Motor neuron (in vitro differentiated cells): ENCODE measurements at places on chromosomes 1 and 21. TPM values are rescaled to one million over a fixed set of nuclear protein-coding genes. Genes with fewer than 3 reads are reported as not detected.

DNA sequence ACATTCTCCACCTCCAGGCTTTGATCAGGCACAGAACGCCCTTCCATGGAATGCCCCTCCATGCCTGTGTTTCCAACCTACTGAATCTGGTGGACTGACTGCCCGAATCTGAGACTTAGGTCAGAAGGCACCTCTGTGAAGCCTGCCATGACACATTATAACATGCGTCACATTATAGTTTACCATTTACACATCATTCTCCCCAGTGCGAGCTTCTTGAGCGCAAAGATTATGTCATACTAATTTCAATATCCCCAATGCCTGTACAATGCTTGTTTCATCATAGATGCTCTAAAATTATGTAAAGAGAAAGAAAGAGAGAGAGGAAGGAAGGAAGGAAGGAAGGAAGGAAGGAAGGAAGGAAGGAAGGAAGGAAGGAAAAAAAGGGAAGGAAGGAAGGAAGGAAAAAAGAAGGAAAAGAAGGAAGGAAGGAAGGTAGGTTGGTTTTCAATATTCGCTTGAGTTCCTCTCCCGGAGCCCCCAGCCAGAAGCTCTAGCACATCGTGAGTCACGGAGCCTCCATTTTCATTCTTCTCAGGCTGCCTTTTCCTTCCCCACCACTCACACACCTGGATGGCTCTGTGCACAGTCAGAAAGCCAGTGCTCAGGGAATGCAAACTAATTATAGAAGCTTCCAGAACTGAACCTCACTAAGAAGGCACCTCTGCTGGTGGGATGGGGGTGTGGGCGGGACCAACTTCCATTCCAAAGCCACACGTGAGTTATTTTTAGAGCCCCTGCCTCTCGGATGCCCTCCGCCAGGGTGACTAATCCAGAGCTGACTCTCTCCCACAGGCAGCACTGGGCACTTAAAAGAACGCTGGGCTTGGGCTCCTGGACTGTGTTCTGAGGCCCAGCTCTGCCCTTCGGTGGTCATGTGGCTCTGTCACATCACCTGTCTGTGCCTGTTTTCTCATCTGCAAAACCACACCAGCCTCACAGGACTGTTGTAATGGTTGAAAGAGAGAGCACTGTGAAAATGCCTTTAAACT is 27.4 kb downstream of the LAMB3 start:
- peak; percentile 18 for ATAC-seq

DNA sequence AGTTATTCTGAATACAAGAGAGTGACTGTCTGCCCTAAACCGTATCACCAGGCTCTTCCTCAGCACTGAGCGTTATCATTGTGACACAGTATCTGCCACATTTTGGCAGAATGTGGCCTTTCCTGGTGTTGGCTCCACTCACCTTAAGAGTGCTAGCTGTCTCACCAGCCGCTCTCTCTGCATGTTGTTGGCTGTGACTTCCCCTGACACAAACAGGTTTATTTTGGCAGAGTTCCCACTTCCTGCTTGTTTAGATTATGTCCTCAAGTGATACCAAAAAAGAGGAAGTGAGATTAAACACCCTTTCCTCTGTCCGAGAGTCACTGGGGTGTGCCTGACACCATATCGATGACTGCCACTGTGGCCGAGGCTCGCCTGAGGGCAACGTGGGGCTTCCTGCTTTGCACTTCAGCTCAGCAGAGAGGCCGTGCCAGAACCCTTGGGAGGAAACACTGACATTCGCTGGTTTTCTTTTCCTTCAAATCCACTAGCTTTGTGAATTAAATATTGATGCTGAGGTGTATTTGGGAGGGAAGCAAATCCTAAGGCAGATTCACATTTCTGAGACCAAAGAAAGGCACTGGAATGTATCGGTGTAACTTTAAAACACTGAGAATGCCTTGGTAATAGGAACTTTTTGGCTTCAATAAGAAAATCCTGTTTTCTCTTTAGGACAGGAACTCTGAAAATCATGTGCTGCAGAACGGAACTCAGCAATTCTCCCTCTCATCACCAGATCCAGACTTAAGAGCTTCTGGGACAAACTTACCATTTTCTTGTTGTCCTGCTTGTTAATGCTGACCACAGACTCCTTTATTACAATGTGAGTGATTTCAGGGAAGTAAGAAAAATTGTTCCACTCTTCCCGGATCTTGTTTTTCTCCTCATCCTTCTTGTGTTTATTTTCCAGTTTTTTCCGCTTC is 102.1 kb downstream of the JAK1 start:
- no peak for ATAC-seq

DNA sequence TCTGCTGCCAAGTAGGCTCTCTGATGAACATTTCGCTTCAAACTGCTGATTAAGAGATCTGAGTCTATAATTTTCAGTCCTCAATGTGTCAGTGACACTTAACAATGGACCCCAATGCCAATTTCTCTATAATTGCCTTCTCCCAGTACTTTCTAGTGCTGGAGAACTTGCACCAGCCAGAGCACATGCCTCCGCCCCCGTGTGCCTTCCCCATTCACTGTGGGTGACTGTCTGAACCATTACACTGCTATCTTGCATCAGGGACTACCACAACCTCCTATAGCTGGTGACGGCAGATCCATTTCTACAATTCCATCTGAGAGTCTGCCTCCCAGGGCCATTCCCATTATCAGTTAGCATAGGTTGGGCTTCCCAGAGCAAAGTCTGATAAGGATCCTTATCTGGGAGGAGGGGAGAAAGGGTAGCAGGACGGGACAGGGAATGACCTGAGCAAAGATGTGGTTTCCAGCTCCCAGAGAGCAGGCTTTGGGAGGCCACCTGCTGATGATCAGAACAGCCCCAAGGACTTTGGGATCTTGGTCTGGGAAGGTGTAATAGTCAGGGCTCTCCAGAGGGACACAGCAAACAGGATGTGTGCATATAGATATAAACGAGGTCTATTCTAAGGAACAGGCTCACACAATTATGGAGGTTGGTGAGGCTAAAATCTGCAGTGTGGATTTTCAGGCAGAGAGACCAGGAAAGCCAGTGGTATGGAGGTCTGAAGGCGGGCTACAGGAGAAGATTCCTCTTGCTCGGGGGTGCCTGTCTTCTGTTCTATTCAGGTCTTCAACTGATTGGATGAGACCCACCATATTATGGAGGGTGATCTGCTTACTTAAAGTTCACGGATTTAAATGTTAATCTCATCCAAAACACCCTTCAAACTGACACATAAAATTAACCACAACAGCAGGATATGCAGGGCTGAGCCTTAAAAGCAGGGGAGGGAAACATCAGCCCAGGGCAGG is 238.2 kb downstream of the PTPRU start:
- ATAC-seq = no peak

DNA sequence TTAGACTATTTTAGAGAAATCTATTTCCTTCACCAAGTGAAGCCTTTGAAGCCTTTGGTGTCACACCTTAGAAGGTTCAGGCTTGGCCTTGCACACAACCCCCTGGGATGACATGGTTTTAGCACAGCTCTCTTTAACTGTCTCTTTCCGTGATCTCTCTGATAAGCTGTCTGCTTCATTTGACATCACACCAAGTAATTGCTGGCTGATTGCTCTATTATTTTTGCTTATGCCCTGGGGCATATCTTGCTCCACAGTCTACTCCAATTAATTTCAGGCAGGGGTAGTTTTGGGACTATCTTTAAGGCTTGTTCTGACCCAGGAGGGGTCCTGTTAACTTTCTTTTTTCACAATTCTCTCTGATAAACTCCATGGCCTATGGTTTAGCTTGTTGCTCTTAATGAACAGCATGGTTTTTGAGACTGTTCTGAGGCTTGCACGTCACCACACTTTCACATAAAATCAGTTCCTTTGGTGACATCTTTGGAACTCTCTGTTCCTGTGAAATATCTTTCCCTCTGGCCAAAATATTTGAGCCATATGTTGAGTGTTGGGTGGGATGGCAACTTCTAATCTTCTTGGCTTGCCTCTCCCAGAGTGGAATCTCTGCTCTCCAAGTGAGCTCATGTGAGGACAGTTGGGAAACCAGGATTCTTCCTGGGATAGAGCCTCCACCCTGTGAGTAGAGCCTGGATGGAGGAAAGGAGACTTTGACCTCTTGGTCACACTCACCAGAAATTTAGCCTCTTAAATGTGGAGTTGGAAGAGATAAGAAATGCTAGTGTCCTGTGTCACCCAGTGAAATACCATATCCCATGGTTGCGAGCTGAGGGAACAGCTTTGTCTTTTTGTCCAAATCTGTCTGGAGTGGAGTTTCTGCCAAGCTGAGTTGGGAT is 63.6 kb downstream of the MAP3K21 start:
- no peak for ATAC-seq

DNA sequence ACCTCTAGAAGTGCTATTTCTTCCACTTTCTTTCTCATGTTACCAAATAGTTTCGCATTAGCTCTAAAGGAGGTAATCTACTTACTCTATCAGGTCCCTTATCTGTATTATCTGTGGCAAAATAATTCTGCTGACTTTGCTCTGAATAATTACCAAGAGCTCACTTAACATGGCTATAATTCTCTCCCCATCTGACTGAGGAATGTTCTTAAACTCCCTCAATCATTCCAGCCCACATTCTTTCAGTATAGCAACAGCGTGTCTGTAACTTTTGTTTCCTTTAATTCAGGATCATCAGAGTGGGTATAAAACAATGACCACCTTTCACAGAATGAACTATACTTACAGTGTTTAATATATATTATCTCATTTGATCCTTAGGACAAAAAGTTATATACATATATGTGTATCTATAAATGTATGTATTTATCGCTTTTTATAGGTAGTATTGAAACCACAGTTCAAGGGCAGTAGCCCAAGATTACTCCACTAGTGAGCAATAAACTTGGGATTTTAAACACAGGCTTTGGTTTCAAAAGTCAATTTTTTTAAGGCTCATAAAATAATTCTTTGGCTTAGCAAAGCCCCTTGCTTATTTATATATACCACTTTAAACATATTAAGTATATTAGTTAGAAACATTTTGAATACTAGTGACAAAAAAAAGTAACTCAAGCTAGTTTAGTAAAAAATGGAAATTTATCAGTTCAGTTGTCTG is 36.1 kb upstream of the ST6GALNAC3 start:
- ATAC-seq = no peak

GRCh38 chr1:7250176-7250575 is 464.9 kb downstream of the CAMTA1 start:
- no peak for ATAC-seq

GRCh38 chr1:40936931-40937339 is 42.6 kb upstream of the CTPS1 start:
- no peak for ATAC-seq

GRCh38 chr1:51230501-51231078 is 5.5 kb upstream of the RNF11 start:
- ATAC-seq = no peak

GRCh38 chr1:18118078-18118477 is 10.5 kb downstream of the IGSF21 start:
- ATAC-seq = no peak

- no peak for ATAC-seq
Observed at GRCh38 chr1:94325377-94326302, 88.3 kb upstream of the ARHGAP29 start.

DNA sequence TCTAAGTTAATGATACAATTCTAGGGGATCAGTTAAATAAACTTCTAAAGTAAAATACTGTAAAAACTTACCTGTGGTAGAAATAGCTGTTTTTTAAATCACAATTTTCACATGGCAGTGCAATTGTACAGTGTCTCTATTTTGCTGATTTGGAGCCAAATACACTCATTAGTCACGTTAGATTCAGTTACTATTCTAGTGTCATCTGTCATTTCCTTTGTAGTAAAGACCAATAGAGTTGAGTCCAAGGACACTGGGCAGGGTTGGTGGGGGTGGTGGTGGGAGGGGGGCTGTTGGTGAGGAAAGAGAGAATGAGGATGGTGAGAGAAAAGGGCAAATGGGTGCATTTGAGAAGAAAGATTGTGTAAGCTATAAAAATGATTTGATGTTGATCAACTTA is 33.6 kb downstream of the CD55 start:
- no peak for ATAC-seq

GRCh38 chr1:55468142-55468795 is 253.1 kb upstream of the USP24 start:
- ATAC-seq = peak; percentile 89

DNA sequence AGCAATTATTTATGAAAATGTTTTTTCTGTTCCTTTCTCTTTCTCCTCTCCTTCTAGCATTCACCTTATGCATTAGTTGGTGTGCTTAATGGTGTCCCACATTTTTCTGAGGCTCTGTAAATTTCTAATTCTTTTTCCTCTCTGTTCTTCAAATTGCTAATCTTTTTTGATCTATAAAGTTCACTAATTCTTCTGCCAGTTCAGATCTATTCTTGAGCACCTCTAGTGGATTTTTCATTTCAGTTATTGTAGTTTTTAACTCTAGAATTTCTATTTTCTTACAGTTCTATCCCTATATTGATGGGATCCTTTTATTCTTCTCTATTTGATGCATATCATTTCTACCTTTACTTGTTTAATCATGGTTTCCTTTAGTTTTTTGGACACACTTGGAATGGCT is 22.4 kb downstream of the CFAP57 start:
- no peak for ATAC-seq

DNA sequence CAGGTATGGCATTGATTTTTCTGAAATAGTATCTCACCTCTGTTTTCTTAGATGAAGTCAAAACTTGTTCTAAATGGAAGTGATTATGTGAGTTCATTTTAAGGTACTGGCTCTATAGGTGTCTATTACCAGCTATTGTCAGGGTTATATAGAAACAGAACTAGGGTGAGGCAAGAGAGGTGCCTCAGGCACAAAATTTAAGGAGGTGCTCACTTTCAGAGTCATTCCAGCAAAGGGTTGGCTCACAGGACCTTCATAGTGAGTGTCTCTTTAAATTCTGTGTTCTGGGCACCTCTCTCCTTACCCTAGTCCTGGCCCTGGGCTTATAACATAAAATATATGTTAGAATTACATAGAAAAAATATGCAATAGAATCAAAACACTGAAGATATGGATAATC is 49.3 kb downstream of the KIAA0319L start:
- ATAC-seq = no peak

GRCh38 chr21:26560612-26561011 is 12.5 kb downstream of the CYYR1 start:
- no peak for ATAC-seq

GRCh38 chr1:236185687-236186086 is 43.3 kb downstream of the GPR137B start:
- no peak for ATAC-seq

- peak; percentile 22 for ATAC-seq
Observed at GRCh38 chr1:116910379-116911187, 867 bp downstream of the PTGFRN start.

GRCh38 chr1:156465747-156466365 is 34.7 kb downstream of the MEF2D start:
- ATAC-seq = peak; percentile 17

DNA sequence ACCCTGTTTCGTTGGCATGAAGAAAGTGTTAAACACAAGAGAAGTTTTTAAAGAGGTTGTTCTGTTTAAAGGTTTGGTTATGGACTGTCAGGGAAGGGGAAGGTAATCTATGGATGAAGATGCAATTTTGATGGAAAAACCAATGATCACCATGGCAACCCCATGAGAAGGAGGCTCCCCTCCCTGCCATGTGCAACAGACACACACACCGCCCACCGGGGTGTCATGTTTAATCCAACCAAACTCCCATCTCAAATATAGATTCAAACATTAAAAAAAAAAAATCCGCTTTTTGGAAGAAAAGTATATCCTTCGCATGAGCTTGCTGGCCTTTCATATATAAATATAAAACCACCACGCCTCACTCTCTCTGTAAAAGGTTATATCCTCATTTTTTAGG is 80.9 kb upstream of the KRTAP19-8 start:
- no peak for ATAC-seq

Gene PPFIA4
- 2.3 and 3.3 TPM in 2 replicates for total RNA-seq

Gene CFAP141
- not detected in 2 replicates for total RNA-seq

Gene RGS4
- 26.6 and 35.8 TPM in 2 replicates for total RNA-seq

Gene OR10Z1
- not detected in 2 replicates for total RNA-seq

Gene ADAMTS5
- 2.0 TPM in 2 replicates for total RNA-seq

Gene C1orf94
- total RNA-seq = 0.58 TPM in 1 of 2 replicates, not detected in the other

Gene UTS2
- 1.3 and 2.9 TPM in 2 replicates for total RNA-seq

Gene MYOC
- total RNA-seq = 0.15 TPM in 1 of 2 replicates, not detected in the other

Gene DIO1
- total RNA-seq = 0.15 TPM in 1 of 2 replicates, not detected in the other

Gene CFHR4
- total RNA-seq = 0.19 TPM in 1 of 2 replicates, not detected in the other
